ENCODE measurements at places on chromosomes 11 and 22.

- DNase-seq = peak; percentile 29
These were observed at the start of gene GRAP2 for GRCh38 chr22:39900306-39901227. Gene GRAP2 (plus strand): TSS chr22:39901084. CDS start chr22:39947107, 46,023 bp downstream.

DNA sequence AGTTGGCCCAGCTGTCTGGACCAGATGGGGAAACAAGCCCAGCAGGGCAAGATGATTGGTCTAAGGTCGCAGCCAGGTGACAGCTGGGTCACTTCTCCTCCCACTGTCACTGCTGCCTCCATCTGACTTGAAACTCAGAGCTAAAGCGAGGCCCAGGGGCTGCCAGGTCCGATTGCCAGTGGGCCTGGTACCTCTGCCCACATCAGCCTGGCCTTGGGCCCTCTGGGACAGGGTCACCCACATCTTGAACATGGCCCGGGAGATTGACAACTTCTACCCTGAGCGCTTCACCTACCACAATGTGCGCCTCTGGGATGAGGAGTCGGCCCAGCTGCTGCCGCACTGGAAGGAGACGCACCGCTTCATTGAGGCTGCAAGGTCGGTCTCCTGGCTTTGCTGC, 5.8 kb downstream of the SSH3 start:
- DNase-seq = no peak

- no peak for DNase-seq
These were observed 12.7 kb upstream of the CELSR1 start for GRCh38 chr22:46549971-46550641.

- DNase-seq = no peak
These were observed at the start of gene BEST1 for GRCh38 chr11:61950035-61950547. Gene BEST1 (plus strand): TSS chr11:61950351. CDS start chr11:61951807, 1,456 bp downstream.

DNA sequence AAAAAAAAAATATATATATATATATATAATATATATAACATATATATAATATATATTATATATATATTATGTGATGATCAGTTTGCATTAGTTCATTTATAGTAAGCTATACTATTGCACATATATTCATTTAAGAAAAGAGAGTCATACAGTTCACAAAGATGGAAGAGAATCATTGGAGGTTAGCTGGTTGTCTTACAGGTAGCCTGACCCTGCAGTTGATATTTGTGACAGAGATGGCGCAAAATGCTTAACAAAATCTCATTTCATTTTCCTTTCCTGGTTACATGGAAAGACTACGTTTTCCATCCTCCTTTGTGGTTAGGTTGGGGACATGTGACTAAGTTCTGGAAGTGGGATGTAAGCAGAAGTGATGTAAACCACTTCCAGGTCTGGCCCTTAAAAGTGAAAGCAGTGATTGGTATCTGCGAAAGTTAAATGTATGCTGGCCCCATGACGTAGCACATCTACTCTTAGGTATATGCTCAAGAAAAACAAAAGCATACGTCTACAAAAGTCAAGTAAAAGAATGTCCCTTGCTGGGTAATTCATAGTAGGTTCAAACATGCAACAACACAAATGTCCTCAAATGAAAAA, 7.2 kb upstream of the TMEM135 start:
- DNase-seq = no peak

DNA sequence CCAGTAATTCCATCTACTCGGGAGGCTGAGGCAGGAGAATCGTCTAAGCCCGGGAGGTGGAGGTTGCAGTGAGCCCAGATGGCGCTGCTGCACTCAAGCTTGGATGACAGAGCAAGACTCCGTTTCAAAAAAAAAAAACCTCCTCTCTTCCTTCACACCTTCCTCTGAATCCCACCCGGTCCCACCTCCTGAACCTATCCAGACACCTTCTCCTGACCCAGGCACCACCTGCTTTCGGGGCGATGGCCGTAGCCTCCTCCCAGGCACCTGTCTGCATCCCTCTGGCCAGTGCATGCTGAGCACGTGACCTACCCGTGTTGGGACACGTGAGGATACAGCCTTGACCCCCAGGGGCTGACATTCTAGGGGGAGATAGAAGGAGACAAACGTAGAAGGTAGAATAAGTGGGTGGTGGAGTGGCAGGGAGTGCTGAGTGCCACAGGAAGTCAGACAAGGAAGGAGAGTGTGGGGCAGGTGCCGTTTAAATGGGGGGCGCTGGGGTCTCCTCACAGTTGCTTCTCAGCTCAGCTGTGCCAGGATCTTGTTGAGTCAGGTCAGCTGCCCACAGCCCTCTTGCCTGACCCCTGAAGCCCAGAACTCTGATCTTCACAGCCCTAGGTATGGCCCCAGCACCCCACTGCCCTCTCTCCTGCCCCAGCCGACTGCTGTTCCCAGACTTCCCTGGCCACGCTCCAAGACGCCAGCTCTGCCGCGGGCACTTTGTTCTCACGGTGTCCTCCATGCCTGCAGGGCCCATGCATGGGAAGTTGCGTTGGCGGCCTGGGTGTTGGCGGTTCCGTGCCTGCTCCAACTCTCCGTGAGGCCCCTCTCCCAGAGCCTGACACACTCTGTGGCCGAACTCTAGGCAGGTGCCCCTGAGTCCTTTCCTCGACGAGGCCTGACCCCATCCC, 1.2 kb upstream of the MIOX start:
- DNase-seq = no peak

GRCh38 chr11:32429477-32429876, 5.9 kb downstream of the WT1 start:
- no peak for DNase-seq

- no peak for DNase-seq
These were observed 30.8 kb upstream of the POU2AF1 start for GRCh38 chr11:111409915-111410314.

GRCh38 chr22:33000342-33001280, 57.6 kb downstream of the SYN3 start:
- no peak for DNase-seq

- DNase-seq = no peak
These were observed 180.8 kb downstream of the DBX1 start for GRCh38 chr11:19979519-19979845.

DNA sequence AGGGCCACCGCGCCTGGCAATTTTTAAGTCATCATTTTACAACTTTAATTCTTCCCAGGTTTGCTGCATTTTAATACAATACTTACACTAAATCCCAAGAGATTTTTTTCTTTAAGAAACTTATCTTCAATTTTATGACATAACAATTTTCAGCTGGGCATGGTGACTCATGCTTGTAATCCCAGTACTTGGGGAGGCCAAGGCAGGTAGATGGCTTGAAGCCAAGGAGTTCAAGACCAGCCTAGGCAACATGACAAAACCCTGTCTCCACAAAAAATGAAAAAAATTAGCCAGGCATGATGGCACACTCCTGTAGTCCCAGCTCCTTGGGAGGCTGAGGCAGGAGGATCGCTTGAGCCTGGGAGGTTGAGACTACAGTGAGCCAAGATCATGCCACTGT, 38.8 kb downstream of the CLDN25 start:
- no peak for DNase-seq

DNA sequence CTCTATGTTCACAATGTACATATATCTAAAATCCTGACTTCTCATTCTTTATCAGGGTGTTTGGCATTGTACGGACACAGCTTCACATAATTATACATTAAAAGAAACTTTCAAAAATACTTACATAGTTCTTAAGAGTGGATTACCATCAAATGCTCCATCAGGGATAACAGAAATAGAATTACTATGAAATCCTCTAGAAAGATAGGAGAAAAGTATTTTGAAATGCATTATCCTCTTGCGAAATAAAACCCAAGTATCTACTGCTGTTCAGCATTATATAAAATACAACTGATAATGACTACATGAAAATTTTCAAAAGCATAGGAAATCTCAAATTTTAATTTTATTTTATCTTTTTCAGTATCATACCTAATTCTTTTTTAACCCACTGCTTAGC, 17.8 kb upstream of the CCDC34 start:
- no peak for DNase-seq

- no peak for DNase-seq
These were observed 608 bp downstream of the NIPSNAP1 start for GRCh38 chr22:29580200-29580810.

DNA sequence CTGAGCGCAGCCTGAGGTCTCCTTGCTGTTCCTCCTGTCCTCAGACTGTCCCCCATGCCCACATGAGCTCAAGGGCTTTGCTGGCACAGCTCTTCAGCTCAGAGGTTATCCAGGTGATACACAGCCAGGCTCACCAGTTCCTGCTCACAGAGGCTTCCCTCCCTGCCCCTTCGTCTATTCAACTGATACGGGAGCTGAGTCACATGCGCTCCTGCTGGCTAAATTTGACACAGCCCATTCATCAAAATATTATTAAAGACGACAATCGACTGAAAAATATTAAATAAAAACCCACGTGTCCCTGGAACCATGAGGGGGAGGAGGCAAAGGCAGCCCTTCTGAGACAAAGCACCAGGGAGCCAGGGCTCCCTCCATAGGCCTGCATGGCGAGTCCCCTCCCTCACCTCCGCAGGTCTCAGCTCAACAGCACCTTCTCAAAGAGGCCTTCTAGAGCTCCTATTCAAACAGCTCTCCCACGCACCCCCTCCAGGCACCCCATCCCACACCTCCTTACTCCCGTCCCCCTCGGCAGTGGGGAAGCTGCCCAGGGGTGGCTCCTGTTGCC, 40.5 kb downstream of the DUSP8 start:
- DNase-seq = no peak

GRCh38 chr11:85721191-85721590, 35.2 kb upstream of the CCDC89 start:
- no peak for DNase-seq

DNA sequence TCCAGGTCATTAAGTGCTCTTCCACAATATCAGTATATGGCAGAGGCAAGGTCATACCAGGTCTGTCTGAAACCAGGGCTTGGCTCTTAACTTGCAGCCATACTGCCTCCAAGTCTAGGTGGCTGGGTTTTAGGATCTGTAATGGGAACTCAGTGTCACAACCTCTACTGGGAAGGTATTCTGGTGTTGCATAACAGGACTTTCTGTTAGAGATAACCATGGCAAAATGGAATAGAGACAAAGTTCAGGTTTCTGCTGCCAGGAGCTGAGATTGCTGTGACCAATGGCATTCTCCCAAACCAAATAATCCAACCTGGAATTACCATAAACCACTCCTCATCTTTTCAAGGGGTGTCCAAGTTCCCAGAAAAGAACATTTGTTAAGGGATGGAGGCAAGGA, 6.8 kb upstream of the SAA1 start:
- DNase-seq = no peak

GRCh38 chr11:69203381-69203780, 47.6 kb downstream of the SMIM38 start:
- no peak for DNase-seq

- no peak for DNase-seq
These were observed 21.5 kb upstream of the POU2AF1 start for GRCh38 chr11:111400595-111400994.

GRCh38 chr22:21984793-21985192, 2.2 kb upstream of the TOP3B start:
- no peak for DNase-seq

GRCh38 chr11:95388086-95388485, 157.1 kb upstream of the SESN3 start:
- DNase-seq = no peak

GRCh38 chr11:84714316-84714780, 912.8 kb downstream of the DLG2 start:
- no peak for DNase-seq

DNA sequence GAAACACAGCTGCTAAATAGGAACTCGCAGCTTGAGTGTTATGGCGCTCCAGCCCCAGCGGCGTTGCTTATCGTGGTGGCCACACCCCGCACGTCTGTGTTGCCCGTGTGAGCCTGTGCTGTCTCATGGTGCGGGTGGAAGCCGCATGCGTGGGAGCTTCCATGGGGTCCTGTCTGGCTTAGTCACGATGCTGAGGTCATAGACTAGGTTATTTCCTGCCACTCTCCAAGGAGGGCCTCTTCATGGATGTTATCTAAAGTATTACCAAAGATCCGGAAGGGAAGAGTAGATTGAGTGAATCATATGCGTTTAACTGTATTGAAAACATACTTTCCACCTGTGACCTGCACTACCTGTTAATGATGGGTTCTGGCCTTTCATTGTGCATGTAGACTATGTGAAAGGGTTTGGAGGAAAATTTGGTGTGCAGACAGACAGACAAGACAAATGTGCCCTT, 21.7 kb downstream of the CTTN start:
- no peak for DNase-seq

- no peak for DNase-seq
These were observed 50.5 kb upstream of the CARS1 start for GRCh38 chr11:3107608-3108182.

DNA sequence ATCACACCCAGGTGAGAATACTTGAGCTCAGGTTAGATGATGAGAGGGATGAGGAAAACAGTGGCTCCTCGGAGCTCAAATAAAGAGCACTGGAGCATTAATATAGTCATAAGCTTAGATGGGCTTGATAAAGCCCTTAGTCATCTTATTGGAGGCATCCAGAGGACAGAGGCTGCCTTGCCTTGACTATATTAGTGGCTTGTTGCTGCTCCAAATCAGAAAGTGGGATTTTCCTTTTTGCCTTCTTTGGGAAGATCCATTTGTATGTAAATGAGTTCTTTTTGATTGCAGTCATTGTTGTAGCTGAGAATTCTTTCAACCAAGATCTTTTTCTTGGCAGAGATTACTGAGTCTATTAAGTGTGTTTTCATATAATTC, 18.9 kb downstream of the ADM start:
- DNase-seq = no peak

DNA sequence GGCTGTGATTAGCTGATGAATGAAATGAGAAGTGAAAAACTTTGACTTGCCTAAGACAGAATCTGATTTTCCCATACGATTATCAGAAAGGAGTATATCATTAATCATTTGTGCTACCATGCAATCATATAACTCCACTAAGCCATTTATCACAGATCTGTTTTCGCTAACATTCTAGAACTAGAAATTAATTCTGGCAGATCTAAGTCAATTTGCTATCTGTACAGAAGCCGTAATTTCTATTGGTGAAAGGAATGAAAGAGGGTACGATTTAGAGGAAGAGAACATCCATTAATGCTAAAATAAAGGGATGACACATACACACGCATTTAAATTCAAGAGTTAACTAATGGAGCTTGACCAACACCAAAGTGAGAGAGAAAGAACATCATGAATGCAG, 201.6 kb downstream of the SBF2 start:
- no peak for DNase-seq

DNA sequence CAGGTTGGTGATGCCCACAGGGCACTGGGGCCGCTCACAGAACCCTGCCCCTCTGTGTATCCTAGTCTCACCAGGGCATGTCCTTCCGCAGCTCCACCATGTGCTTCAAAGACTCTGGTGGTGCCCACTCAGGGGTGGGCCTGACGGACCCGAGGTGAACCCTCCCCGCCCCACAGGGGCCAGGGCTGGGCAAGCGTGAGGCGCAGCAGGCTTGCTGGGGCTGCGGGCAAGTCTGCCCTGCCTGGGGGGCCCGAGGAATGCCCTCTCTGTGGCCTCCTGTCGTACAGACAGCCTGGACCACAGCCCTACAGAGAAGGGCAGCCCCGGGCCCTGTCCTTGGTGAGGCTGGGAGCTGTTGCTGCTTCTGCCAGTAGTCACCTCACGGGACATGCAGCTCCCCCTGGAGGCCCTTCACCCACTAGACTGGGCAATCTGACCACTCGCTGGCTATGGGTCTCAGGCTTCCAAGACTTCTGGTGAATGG, 40.2 kb downstream of the TBX1 start:
- no peak for DNase-seq

All from activated naive CD4-positive, alpha-beta T cell (primary cell).